Upper lobe of left lung (tissue), 6 donors: ENCODE measurements at places on chromosomes 1 and 21.

- no peak for DNase-seq
These were observed 94.4 kb downstream of the RERE start for GRCh38 chr1:8723010-8723409.

DNA sequence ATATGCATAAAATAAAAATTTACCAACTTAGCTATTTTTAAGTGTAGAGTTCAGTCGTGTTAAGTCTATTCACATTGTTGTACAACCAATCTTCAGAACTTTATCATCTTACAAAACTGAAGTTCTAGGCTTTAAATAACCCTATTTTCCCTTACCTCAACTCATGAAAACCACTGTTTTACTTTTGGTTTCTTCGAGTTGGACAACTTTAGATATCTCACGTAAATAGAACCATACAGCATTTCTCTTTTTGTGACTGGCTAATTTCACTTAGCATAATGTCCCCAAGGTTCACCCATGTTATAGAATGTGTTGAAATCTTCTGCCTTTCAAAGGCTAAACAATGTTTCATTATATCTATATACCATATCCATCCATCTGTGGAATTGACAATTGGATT, 819.0 kb upstream of the ADGRL4 start:
- no peak for DNase-seq

- DNase-seq, result no peak
These were observed 2.6 kb downstream of the ALPL start for GRCh38 chr1:21511579-21512522.

- DNase-seq, result no peak
These were observed 6.6 kb upstream of the ETV3L start for GRCh38 chr1:157105988-157106812.

DNA sequence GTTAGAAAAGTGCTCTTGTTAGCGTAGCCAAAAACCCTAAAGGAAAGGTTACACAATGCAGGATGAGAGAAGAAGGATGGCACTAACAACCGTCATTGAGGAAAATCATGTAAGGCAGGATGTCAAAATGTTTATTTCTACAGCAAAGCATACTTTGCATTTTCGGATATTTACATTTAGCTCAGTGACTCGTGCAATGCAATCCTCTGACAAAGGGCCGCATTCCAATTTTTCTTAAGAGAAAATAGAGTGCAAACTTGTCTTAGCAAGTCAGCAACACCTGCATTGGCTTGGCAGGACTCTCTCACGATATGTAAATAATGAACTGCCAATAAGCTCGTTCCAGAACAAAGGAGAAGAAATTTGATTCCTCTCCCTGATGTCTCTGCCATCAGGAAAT, 33.3 kb downstream of the TIAM1 start:
- no peak for DNase-seq

DNA sequence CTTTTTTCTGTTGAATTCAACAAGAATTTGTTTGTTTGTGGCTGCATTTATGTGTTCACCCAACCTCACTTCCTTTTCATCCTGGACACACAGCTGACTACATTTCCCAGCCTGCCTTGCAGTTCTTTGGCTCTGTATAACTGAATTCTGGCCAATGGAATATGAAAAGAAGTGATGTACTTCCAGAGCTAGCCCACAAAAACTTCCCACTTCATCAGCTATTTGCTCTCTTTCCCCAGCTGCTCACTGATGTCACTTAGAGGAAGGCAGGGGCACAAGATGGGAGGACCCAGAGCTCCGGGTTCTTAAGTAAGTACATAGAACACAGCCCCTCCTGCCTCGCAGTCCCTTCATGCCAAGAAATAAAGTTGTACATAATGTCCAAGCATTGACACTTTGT, 235.0 kb upstream of the FGGY start:
- DNase-seq, result no peak

- DNase-seq, result no peak
These were observed 128.8 kb upstream of the COA6 start for GRCh38 chr1:234244482-234244881.

- DNase-seq, result no peak
These were observed 10.8 kb upstream of the CHI3L2 start for GRCh38 chr1:111216751-111217150.

- DNase-seq, result no peak
These were observed 20.5 kb upstream of the HIVEP3 start for GRCh38 chr1:41939194-41939593.

- no peak for DNase-seq
These were observed 2.0 kb downstream of the ALDH4A1 start for GRCh38 chr1:18900303-18900841.

- no peak for DNase-seq
These were observed 24.2 kb downstream of the CCDC185 start for GRCh38 chr1:223417444-223417843.

GRCh38 chr21:37380349-37381323, 14.1 kb downstream of the DYRK1A start:
- DNase-seq, result peak; percentile 31

DNA sequence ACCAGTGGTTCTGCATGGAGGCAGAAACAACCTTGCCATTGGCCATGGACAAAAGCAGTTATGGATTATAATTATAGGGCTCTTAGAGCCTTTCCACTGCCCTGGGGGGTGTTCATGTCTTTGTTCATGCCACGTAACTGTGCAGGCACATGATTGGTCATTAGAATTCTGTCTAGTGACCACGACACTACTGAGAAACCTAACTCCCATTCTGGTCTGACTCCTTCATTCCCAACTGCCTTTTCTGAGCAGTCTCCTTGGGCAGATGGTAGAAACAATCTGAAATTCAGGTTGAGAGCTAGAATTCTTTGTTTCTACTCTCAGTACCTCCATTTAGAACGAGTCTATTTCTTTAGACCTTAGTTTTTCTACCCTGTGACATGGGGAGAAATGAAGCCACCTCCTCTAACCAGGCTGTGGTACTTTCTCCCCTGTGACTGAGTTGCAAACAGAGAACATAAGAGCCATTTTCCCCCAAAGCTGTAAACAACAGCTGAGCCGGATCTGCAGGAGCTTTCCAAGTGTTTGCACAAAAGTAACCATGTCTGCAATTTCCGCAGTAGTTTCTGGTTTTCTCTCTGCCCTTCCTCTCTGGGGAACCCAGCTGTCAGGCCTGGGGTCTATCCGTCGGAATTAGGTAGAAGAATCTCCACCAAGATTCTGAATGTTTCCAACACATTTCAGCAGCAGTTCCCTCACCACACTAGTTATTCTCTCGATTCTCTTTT, 37.7 kb upstream of the IPO9 start:
- no peak for DNase-seq

DNA sequence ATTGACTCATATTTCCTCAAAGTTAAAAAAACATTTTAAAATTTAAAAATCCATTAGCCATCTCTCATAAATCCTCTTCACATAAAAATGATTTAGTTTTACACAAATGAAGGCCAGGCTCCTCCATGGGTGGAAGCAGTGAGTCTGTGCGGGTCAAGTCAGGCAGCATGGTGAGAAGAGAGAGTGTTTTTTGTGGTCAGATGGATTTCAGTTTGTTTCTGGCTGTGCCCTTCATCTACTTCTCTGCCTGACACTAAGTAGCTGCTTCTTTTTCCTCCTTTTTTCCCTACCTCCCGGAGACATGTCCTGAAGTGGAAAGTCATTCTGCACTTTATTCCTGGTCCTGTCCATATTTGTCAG, 10.3 kb downstream of the PLA2G4A start:
- no peak for DNase-seq

DNA sequence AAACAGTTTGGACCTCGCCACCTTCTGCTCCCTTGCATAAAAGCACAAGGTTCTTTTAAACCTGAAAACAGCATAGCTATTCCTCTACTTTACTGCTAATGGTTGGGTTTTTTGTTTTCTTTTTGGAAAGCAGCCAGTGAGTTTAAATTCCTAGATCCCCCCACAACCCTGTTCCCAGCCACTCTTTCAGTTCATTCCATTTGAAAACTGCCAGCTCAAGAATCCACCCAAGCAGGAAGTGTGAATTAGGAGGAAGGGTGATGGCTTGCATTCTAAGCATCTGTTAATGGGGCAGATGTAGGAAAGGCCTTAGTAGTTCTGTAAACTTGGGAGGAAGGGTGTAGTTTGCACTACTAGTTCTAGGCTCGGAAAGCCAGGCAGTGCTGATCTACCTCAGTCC, 172.9 kb upstream of the HOOK1 start:
- DNase-seq, result no peak
